ENCODE measurements at places on chromosomes 12 and 14.

DNA sequence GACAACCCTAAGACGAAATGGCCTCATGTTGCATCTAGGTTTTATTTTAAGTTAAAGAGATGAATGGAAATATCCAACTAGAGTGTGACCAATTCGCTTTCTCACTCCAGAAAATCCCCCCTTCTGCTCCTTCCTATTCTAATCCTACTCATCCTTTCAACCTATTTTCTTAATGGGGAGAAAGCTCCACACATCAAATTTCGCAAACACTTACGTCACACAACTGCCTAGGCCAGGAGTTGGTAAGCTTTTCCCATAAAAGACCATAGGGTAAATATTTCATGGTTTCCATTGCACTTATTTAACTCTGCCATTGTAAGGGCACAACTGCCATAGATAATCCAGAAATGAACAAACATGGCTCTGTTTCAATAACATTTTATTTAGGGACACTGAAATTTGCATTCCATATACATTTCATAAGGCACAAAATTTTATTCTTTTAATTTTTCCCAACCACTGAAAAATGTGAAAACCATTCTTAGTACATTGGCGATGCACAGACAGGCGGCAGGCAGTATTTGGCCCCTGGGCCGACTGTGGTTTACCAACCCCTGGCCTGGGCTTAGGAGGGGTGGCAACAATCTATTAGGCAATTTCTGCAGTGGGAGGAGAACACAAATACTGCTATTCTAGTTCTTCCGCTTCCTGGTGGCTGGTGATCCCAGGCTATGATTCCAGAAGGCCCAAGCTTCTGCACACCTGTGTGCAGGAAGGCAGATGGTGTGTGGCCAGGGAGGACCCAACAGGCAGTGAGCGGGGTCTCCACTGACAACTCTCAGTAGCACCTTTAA, 67.2 kb upstream of the FOXN3 start:
- DNase-seq: no peak

GRCh38 chr14:99721792-99722516, 37.9 kb downstream of the CYP46A1 start:
- DNase-seq: no peak

GRCh38 chr12:53999559-54000115, 324 bp upstream of the HOXC9 start:
- peak; percentile 72 for DNase-seq

GRCh38 chr12:108910336-108910735, 30.4 kb downstream of the DAO start:
- DNase-seq: no peak

DNA sequence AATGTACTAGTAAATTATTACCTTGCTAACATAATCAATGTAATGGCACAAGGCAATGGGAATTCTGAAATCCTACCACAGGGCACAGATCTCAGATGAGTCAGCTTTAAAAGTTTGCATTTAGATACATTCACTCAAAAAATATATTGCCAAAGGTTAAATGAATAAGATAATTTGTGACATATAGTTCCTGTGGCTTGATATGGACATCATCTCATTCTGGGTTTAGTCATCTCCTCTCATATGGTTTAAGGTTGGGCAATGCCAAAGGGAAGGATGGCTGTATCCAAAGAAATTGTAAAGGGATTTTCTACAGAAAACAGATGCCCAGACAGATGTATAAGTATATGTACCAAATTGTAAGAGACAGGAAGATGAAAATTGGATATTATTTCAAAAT, 1065.0 kb downstream of the LRFN5 start:
- no peak for DNase-seq

DNA sequence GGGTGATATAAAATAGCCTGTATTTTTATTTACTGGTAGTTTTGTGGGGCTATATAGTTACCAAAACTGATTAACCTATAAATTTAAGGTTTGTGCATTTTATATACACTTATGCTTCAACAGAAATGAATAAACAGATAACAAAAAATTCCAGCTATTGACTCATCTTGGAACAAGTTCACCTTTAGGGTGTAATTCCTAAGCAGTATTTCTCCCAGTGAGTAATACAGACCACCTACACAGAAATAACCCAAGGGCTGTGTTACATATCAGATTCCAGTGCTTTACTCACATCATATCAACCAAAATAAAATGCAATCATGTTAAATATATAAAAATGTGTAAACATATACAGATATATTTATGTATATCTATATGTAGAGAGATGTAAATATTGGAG, 345.6 kb downstream of the ADAMTS20 start:
- DNase-seq: peak; percentile 6

DNA sequence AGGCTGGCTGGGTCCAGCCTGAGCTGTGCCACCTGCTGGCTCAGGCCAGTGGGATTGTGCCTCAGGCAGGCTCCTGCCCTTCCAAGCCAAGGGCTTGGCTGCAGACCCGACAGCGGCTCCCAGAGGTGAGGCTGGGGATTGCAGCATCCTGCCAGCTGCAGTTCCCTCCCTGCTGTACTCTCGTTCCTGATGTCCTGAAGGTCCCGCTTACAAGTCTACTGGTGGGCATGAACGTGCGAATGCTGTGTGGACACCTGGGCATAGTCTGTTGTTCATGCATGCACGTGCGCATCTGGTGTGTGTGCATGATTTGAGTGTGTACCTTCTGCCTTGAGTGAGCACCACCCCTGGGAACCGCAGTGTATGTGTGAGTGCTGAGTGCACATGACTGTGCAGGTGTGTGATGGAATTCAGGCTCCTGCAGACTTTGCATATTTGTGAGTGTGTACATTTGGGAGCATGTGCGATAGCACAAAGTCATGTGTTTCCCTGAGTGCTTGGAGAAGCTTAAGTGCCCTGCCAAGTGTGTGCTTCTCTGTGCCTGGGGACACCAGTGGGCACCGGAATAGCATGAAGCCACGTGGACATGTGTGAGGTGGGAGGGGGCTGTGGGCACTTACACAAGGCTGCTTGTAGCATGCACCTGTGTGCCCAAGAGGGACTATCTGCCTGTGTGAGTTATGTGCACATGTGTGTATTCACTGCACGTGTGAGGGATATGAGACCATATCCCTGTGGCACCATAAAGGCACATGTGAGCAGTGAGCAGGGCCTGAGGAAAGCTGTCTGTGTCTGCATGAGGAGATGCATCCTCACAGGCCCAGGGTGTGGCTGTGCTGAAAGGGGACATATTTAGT, 19.3 kb upstream of the KRT7 start:
- DNase-seq: peak; percentile 78

GRCh38 chr14:61193476-61193875, 87.7 kb downstream of the TMEM30B start:
- no peak for DNase-seq

DNA sequence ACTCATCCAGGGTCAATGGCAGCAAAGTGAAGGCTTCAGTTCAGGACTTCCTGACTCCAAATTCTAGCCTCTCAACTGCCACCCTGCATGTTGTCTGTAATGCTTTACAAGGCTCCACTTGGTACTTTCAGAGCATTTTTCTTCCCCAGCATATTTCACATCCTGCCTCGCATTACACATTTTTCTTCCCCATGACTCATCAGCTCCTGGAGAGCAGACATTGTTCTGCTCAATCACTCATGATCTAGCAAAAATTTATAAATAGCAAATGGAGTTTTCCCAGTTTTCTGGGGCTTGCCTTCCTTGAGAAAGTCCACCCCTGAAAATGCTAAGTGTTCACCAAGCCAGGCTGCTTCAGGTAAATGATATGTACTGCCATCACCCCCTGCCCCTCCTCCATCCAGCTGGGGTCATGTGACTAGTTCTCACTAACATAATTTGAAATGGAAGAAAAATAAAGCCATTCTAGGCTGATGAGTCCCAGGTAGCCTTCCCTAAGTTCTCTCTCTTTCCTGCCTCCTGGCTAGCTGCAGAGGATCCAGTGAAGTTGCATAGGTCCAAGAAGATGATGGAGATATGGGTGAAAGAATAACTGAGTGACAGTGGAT, 69.4 kb downstream of the ARMH4 start:
- peak; percentile 91 for DNase-seq

- peak; percentile 58 for DNase-seq
These were observed 60.7 kb downstream of the POLR3B start for GRCh38 chr12:106417926-106418910.

GRCh38 chr12:106267535-106267934, 19.7 kb upstream of the CKAP4 start:
- DNase-seq: no peak

DNA sequence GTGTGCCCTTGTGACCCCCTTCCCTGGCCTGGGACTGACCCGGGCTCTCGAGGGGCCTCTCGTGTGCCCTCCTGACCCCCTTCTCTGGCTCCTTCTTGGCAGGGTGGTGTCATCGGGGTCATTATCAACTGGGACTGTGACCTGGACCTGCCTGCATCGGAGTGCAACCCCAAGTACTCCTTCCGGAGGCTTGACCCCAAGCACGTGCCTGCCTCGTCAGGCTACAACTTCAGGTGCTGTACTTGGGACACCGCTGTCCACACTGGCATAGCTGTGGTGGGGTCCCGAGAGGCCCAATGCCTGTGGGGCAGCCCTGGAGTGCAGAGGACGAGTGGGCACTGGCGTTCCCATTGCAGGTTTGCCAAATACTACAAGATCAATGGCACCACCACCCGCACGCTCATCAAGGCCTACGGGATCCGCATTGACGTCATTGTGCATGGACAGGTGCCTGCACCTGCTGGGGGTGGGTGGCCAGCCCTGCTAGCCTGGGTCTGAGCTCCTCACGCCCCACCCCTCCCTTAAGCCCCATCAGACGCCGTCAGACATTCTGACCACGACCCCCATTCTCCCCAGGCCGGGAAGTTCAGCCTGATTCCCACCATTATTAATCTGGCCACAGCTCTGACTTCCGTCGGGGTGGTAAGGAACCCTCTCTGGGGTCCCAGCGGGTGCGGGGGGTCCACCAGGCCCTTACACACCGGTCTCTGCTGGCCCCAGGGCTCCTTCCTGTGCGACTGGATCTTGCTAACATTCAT, 2.5 kb downstream of the P2RX2 start:
- no peak for DNase-seq

DNA sequence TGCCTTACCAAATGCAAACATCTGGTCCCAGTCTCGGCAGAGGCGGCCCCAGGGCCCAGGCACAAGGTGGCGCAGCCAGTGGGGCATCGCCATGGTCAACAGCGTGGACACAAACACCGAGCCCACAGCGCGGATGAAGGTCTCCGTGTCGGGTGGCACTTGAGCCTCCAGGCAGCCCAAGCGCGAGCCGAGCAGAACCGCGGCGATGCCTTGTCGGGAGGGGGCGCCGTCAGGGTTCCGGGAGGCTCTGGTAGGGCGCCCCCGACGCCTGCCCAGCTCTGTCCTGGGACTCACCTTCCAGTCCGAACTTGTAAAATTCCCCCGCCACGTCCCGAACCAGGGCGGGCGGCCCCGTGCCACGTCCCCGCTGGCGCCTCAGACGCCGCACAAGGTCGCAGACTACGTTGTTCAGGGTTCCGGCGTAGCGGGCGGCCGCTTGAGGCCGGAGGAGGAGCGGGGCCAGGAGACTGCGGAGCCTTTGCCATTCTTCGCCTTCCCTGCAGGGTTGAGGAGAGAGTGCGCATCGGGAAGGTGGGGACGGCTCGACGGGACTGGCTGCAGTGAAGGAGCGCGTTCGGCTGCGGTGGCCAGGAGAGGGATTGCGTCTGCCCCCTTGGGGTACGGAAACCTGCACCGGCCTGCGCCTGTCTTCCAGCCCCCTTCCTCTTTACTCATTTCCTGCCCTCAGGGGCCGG, 1.7 kb downstream of the CYP27B1 start:
- DNase-seq: no peak

- DNase-seq: no peak
These were observed 45.5 kb upstream of the FAR2 start for GRCh38 chr12:29103539-29103974.

DNA sequence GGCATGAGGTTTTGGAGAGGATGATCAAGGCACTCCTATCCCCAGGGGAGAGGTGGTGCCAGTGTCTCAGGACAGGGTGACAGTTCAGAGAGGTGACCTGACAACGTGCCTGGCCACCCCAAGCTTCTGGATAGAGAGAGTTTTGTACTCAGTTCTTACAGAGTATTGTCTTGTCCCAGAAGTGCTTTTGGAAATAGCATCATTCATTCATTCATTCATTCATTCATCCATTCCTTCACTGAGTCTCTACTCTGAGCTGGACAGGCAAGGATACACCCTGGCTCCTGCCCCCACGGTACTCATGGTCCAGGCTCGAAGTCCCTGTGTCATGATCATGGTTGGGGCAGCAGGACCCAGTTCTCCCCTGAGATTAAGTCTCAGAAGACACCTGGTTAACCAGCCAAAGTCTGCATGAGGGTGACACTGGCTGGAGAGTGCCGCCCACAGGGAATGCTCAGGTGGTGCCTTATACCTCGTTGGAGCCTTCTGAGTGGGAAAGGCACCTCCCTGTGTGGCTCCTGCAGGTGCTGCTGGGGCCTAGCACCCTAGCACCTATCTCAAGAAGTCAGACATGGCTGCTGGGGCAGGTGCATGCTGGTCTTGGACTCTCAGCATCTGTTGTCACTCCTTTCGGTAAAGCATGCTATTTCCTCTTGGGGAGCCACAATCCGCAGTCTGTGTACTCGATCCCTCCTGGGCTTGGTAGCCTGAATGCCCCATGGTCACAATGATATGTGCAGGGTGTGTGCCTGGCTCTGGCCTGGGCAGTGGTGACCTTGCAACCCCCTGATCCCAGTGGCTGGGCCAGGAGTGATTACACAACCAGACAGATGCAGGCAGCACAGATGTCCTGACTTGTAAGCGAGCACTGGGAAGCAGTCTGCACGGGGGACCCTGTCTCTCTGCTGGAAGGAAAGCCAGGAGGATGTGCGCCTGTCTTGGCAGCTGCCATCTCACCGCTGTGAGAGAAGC, 57.8 kb downstream of the C14orf132 start:
- no peak for DNase-seq

DNA sequence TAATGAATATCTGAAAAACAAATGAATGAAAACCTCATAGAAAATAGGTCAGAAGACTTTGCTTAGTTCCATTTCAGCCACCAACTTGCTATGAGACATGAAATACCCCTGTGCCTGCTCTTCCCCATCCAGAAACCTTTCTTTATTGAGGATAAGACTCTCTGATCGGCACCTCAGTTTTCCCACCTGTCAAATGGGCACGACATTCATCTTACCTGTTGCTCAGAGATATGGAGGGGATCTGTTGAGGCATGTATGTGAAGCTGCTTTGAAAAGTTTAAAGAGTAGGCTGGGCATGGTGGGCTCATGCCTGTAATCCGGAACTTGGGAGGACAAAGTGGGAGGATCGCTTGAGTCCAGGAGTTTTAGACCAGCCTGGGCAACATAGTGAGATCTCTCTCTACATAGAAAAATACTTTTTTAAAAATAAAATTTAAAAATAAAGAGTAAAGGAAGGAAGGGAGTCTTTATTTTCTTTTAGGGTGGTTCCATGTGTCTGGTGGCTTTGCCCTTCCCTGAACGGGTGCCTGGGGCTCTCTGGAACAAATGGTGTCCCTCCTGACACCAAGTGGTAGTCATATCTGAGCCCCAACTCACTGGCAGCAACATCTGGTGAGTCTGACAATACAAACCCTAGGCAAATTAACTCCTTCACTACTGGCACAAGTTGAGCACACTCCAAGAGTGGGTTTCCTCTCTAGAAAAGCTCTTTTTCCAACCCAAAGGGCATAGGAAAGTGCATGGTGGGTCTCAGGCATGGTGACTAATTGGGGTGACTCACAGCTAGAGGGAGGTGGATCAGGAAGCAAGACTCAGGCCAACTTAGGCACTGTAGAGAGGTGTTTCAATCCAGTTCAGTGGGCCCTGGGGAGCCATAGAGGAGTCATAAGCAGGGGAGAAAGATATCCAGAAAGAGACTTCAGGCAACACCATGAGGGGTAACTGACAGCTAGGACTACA, 42.1 kb downstream of the MAP1LC3B2 start:
- no peak for DNase-seq

GRCh38 chr12:1093166-1093751, 102.2 kb downstream of the ERC1 start:
- peak; percentile 54 for DNase-seq
